ENCODE measurements at places on chromosomes 5 and 9.

GRCh38 chr5:57690724-57691123 lies 208.1 kb upstream of the ACTBL2 start:
- DNase-seq = no peak

DNA sequence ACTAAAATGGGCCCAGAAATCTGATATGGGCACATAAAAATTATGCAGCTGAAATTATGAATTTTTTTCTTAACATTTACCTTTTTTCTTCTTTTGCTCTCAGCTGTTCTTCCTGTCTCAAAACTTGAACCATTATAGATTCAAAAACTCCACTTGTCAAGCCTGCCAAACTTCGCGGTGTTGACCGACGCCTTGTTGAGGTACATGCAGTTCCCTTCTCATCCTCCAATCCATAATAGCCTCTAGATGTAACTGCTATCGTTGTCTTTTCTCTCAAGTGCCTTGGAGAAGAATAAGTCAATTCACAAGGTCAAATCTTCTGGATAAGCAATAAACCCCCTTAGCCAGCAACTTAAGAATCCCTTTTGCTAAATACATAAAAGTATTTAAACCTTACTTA lies 27.2 kb downstream of the RANBP6 start:
- no peak for DNase-seq

DNA sequence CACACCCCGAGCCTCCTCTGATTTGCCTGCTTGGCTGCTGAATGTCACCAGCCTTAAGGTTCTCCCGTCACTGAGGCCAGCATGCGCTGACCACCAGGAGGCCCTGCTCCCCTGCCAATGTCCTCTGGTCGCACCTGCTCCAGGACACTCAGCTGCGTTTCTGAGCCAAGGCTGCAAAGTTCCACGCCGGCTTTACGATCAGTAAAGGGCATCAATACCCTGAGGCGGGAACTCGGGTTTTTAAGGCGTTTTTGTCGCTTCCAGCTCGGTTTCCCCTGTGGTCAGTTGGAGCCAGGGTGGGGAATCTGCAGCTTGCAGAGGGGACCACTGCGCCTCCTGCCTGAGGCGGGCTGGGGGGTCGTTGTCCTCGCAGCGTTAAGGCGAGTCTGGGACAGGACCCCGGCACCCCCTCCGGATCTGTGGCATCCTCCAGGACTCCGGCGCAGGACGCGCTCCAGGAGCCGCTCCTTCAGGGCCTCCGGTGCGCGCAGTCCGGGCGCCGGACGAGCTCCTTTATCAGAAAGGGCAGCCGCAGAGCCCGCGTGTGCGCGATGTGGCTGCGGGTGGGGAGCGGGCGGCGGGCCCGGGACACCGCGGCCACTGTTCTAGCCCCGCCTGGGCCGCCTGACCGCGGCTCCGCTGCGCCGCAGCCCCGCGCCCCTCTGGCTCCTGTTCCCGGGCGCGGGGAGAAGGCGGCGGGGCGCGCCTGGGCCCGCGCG lies 24.1 kb upstream of the FLT4 start:
- DNase-seq = no peak

DNA sequence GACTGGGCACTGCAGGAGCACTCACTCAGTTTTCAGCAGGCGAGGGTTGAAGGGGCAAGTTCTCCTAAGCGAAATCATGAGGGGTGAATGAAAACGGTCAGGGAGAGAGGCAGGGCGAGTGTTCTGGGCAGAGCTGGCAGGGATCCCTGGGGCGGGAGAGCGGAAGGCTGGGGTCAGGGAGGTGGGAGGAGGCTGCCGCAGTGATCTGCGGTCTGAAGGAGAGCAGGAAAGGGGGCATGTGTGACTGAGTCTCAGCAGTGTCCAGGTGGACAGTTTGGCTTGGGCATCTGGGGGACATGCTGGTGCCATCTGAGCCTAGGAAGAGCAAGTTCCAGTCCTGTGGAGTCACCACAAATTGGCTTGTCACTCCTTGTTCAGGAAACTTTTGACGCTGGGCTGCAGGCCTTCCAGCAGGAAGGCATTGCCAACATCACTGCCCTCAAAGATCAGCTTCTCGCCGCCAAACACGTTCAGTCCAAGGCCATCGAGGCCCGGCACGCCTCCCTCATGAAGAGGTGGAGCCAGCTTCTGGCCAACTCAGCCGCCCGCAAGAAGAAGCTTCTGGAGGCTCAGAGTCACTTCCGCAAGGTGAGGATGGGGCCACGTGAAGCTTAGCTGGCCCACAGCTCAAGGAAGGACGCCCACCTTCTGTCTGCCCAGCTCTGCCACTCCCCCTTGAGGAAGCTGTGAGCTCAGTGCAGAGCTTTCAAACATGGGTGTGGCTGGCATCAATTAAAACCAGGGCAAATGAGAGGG lies 31.1 kb downstream of the DYNC2I2 start:
- DNase-seq = no peak

- no peak for DNase-seq
Measured at GRCh38 chr9:129547869-129548570, 72.9 kb downstream of the C9orf50 start.

DNA sequence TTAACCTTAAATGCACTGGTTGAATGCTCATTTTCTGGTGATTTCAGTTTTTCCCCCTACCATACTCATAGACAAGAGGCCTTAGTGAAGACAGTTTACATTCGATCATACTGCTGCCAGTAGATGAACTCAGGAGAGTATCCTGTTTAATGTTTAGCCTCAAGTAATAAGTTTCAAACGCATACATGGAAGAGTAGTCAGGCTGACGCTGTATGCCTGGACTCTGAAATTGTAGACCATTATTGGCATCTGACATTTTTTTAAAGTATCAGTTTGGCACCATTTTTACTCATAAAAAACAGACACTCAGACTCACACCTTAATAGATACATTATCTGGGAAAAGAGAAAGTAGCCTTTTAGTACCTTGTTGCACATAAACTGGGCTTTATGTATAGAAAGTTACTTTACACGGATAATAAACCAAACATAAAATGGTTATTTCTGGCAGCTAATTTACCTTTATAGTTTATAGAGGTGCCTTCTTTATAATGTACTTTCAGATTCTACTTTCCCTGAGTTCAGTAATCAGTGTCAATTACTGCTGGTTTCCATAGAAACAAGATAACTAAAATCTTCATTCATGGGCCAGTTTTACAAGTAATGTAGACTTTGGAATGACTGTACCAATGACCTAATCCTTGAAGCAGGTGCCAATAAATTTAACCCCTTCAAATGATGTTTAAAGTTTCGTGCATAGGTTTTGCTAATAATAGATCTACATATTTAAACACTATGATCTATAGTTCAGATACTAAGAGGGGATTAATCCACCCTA lies 183.8 kb upstream of the ITGA1 start:
- DNase-seq = no peak

DNA sequence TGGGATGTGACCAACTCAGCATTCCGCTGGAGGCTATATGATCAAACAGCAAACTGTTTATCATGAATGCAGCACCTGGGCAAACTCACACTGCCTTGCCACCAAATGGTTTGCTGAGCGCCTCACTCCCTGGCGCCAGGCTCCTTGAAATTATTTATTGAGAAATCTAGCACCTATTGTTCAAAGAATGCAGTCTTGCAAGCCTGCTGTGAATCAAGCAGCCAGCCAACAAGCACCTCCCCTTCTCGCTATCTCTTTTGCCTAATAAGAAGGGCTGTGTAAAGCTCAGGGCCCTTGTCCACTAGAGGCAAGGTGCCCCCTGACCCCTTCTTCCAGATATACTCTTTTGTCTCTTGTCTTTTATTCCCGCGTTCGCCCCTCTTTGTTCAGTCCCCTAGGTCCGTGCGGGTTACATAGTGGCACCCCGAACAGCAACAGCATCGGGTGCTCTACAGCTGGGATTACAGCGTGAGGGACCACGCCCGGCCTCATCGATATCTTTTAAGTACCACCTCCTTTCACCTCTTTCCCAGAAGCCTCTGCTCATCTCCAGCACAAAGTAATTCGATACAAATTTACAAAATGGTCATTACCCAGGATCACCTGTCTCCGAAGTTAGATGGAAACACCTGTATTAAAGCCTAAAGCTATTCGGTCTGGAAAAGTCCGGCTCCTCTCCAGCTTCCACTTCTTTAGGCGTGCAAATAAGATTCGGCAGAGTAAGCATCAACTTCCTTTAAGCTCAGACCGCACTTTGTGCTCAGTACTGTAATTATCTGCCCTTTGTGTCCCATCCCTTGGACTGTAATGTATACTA lies 896 bp downstream of the RIGI start:
- DNase-seq = no peak

- no peak for DNase-seq
Measured at GRCh38 chr5:67358186-67358585, 161.6 kb upstream of the CD180 start.

- no peak for DNase-seq
Measured at GRCh38 chr9:99634186-99634585, 187.5 kb upstream of the NR4A3 start.

DNA sequence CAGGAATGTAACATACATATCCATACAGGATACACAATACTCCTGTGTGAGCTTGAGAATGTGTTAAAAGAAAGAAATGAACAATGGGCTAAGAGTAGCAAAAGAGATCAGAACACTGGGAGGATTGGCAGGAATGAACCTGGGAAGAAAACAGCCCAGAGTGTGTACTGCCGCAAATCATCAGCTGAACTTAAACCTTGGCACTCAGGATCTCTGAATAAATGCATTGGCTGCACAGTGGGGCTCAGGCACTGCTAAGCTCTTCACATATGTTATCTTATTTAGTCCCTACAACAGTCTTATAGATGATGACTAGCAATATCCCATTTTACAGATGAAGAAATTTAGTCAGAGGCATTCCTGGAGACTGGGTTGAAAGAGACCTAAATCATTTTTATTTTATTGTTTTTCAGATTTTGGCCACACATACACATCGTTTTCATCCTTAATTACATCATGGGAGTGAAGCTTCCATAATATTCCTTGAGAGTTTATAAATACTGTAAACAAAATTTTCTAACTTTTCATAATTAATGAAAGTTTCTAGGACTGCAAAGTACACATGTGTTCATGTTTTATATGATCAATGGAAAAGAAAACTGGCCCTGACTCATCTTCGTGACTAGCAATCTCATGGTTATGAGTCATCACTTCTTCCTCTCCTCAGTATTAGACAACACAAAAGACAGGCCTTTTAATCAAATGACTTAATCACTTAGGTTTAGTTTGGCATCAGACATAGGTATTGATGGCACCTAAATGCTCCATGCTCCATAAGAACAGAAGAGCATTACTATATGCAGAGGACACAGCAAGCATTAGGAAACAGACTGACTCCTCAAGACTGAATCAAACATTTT lies 59.2 kb downstream of the CDH18 start:
- no peak for DNase-seq

DNA sequence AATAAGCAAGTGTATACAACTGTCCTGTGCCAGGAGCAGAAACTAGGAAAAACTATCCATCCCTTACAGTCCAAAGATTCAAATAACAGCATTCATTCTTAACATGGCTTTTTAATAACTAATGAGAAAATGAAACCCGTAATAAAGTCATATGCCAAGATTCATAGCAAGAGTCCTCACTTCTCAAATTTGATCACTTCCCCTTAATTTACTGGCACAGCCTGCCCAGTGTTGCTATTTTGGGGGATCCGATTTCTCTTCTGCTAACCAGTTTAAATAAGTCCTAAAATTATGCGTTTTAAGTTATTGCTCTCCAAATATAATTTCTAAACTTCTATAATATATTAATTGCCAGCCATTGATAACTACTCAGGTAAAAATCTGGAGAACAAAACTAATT lies 177.0 kb upstream of the PTGER4 start:
- no peak for DNase-seq

GRCh38 chr5:39561421-39561820 lies 136.6 kb upstream of the DAB2 start:
- no peak for DNase-seq

DNA sequence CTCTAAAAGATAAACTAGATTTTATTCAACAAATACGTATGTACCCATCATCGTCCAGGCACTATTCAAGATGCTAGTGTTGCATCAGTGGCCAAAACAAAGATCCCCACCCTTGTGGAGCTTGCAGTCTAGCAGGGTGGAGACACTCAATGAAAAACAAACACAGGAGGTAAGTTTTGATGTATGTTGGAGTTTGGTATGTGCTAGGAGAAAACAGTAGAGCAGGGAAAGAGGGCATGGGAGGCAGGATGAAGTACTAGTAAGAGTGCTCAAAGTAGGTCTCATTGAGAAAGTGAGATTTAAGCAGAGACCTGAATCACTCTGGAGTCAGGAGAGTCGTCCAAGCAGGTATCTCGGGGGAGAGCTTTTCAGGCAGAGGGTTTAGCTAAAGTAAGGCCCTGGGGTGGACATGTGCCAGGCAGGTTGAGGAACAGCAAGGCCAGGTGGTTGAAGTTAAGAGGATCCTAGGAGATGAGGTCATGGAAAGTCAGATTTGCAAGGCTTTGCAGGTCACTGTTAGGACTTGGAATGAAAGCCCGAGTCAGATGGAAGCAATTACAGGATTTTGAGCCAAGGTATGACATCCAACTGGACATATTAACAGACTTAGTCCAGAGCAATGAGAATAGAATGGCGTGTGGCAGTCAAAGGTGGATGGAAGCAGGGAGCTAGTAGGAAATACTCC lies 9.2 kb downstream of the SNX18 start:
- no peak for DNase-seq

DNA sequence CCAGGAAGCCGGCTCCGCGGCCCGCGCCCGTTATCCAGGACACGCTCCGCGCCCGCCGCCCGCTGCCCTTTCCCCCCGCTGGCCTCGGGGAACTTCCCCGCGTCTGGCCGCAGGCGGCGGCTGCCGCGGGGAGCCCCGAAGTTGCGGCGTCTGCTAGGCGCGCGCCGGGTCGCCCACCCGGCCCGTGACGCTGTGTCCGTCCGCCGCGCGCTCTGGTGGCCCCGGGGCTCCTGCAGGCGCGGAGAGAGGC lies 621 bp upstream of the GCNT4 start:
- no peak for DNase-seq

- DNase-seq = no peak
Measured at GRCh38 chr9:15942831-15943424, 390.1 kb downstream of the CCDC171 start.

Data from stimulated activated CD8-positive, alpha-beta memory T cell treated with anti-CD3 and anti-CD28 coated beads, Interleukin-2, amount 100 ng/mL, for 1 hour (primary cell).